ENCODE measurements at places on chromosomes 11 and 22.

DNA sequence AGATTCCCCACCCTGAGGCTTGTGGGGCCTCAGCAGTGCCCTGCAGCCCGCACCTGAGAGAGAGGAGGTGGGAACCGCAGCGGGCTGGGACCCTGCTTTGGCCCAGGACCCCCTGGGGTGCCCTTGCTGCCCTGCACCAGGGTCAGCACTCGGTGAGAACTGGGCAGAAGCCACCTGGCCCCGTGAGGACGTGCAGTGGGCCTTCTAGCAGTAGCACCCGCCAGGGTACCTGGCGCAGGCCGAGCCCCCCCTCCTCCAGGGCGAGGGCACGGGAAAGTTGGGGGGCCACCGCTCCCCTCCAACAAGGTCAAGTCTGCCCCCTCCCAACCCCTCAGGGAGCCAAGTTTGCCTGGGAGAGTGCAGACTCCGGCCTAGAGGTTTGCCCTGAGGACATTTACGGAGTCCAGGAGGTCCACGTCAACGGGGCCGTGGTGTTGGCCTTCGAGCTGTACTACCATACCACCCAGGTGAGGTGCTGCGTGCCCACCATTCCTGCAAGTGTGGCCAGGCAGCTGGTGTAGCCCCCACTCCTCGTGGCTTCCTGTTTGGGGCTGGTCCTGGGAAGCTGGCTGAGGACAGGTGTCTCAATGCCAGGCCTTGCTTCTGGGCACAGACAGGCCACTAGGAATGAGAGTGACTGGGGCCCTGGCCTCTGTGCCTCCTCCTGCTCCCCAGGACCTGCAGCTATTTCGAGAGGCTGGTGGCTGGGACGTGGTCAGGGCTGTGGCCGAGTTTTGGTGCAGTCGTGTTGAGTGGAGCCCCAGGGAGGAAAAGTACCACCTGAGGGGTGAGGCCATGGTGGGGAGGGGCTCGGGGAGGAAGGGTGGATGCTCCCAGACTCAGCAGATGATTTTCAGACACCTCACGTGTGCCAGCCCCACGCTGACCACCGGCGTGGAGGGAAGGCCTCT lies 3.5 kb downstream of the PGGHG start:
- no peak for DNase-seq

DNA sequence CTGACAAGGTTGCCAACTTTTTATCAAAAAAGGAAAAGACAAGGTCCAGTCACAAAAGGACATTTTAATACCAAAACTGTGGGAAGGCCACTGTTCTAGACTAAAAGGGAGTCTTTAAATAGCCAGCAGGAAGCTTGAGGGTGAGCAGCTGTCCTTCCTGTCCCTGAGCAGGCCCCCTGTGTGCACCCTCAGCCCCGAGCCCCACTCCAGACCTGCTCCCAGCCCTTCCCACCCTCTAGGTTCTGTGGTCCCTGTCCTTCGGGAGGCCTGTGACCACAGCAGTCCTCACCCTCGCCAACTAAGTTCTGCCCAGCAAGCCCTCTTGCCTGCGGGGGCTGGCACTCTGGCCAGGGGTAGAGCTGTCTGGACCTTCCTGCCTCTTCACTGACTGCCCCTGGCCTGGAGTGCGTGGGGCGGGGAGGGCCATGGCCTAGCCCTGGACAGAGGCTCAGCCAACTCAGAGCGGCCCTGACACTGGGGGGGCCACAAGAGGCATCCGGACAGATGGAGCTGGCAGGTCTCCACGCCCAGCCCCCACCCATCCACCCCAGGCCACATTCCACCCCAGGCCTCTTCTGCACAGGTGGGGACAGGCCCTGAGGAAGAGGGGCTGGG lies 1.6 kb upstream of the PLXNB2 start:
- no peak for DNase-seq

- no peak for DNase-seq
These were observed 583.9 kb upstream of the LRRC4C start for GRCh38 chr11:42043312-42043711.

GRCh38 chr11:102453302-102453695 lies 734 bp upstream of the TMEM123 start:
- peak; percentile 58 for DNase-seq

- DNase-seq, result no peak
These were observed 1387.0 kb upstream of the TENM4 start for GRCh38 chr11:80827781-80828180.

DNA sequence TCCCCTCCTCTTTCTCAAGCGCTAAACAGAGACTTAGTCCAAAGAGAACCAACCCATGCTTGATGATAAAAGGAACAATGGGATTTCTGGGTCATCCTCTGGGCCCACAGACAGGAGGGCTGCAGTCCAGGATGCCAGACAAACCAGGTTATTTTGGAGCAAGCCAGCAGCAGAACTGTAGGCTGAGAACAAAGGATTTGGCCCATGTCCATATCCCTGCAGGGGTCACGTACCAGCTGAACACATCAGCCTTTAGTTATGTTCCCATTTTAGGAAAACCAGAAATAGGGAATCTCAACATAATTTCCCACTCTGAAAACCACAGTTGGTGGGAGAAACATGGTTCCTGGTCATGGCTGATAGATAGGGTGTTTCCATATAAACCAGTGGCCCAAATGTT lies 533.6 kb upstream of the CADM1 start:
- no peak for DNase-seq

Measured in ecto neural progenitor cell (in vitro differentiated cells).